Activated naive CD4-positive, alpha-beta T cell (primary cell): ENCODE measurements at places on chromosomes 1 and 21.

- DNase-seq, result no peak
Observed at GRCh38 chr1:151157067-151157531, 650 bp downstream of the TNFAIP8L2 start.

DNA sequence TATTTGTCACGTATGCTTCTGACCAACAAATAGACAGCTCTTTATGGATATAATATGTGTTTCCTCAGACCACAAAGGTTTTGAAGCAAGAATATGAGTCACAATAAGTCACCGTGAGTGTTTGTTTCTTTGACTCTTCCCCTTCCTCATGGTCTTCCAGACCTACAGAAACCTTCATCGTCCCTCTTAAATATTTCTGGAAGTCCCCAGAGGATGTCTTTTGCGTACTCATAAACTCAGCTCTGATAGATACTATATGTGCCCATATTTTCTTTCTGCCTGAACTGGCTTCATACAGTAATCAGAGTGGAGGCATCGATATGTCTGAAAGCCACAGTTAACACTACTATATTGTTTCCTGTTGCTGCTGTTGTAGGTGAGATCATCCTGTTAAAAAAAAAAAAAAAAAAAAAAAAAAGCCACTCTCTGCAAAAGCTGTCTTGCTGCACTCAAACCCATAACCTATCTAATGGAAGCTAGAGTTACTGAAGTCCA lies 38.4 kb downstream of the ADAMTS1 start:
- no peak for DNase-seq

DNA sequence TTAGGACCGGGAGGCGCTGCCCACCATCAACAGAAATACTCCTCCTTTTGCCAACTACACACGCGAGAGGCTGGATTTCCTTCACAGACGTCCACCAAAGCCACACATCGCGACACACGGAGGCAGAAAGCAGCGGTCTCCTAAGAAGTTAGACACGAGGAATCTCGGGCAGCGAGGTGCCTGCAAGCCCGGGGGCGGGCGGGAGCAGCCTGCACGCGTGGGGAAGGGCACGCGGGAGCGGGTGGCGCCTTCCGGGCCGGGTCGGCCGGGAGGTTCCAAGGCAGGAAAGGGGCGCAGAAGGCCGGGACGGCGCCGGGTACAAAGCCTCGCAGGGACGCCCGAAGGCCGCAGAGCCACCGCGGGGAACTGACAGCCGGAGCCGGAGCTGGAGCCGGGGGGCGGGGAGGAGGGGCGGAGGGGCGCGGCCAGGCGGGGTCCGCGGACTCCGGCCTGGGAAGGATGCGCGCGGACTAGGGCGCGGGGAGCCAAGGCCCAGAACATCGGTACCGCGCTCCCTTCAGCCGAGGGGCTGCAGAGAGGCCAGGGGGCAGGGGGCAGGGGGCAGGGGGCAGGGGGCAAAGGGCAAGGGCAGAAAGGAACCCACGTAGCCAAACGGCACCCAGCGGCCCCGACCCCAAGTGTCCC lies 722 bp downstream of the NPHP4 start:
- DNase-seq, result peak; percentile 10

- no peak for DNase-seq
Observed at GRCh38 chr1:185573162-185573561, 161.0 kb upstream of the HMCN1 start.

GRCh38 chr1:235011064-235011598 lies 117.5 kb downstream of the TOMM20 start:
- DNase-seq, result peak; percentile 20

DNA sequence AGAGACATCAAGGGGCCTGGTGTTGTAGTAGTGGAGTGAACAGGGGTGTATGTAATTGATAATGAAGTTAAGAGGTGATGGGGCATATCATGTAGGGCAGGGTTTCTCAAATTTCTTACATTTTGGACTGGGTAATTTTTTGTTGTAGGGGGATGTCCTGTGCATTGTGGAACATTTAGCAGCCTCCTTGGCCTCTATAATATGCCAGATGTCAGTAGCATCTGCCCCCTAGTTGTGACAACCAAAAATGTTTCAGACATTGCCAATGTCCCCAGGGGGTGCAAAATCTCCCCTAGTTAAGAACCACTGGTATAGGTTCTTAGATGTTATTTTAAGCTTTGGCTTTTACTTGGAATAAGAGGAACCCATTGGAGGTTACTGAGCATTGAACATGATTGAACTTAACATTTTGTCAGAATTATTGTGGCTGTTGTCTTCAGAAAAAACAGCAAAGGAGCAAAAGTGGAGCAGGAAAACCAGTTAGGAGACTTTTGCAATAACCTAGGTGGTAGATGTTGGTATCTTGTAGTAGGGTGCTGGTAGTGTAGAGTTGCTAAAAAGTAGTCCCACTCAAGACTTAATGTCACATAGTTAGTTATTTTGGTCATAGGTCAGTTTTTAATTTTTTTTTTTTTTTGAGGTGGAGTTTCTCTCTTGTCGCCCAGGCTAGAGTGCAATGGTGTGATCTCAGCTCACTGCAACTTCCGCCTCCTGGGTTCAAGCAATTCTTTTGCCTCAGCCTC lies 6.2 kb downstream of the ZNF326 start:
- DNase-seq, result no peak

- no peak for DNase-seq
Observed at GRCh38 chr1:10943991-10944730, 68.3 kb upstream of the TARDBP start.

GRCh38 chr1:11316701-11317100 lies 43.7 kb downstream of the UBIAD1 start:
- no peak for DNase-seq

GRCh38 chr1:245942856-245943255 lies 564.2 kb downstream of the SMYD3 start:
- DNase-seq, result no peak

GRCh38 chr1:199010933-199011332 lies 372.1 kb downstream of the PTPRC start:
- DNase-seq, result no peak

- DNase-seq, result no peak
Observed at GRCh38 chr1:43307458-43308158, 6.8 kb downstream of the TIE1 start.

DNA sequence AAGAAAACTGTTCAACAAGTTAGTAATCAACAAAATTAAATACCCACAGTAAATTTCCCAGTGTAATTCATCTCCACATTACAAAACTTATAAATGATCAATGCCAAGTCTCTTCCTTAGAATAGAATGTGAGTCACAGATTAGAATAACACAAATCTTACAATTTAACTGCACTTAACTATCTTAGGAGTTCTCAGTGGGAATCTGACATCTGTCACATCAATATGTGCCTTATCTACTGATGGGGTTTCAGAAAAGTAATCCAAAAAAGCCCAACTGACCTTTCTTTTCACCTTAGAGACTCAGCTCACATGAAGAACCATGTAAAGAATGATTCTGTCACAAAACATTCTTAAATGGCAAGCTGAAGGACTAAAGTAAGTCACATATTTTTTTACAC lies 141.4 kb downstream of the RERE start:
- no peak for DNase-seq

GRCh38 chr21:36890086-36890485 lies 76.4 kb downstream of the HLCS start:
- no peak for DNase-seq

DNA sequence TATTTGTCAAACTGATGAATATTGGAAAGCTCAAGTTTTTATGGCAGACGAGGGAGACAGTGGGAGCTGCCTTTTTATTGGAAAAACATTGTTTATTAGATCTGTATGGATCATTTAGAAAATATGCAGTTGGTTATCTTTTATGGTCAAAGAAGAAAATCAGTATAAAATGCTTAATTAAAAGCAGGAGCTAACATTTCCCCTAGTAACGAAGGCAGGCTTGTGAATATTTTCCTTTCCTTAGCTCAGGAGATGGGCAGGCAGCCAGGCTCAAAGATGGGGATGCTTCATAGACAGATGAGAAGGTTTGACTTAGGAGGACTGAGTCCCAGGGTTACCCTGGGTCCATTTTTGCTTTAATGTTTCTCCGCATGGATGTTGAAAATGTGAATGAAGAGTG lies 26.0 kb downstream of the ROR1 start:
- no peak for DNase-seq

DNA sequence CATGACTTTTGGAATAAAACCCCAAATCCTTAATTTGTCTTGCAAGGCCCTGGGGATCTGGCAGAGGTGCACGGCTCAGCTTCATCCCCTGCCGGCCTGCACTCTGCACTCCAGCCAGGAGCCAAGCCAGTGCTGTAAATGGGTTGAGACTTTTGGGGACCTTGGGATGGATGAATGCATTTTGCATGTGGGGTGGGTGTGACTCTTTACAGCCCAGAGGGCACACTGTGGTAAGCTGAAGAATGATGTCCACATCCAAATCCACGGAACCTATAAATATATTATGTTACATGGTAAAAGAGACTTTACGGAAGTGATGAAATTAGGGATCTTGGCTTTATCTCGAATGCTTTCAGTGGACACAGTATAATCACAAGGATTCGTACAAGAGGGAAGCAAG lies 177.8 kb downstream of the EDEM3 start:
- DNase-seq, result no peak

DNA sequence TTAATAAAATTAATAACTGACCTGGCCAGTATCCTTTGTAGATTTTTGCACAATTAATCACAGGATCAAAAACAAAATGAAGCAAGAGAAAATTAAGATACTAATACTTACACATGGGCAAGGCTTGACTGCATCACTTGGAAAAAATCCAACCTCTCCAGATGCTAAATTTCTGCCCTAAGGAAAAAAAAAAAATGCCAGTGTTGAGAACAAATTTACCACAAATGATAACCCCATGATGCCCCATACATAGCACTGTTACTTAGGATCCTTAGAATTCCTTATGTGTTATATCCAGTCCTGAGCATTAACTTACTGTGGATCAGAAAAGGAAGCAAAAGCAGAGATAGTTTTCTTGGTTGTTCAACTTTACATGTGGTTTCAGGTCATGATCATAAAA lies 347.5 kb downstream of the VAV3 start:
- DNase-seq, result no peak

GRCh38 chr1:158931055-158931737 lies at the start of gene PYHIN1:
TSS of gene PYHIN1 (plus strand) at chr1:158931552. CDS start at chr1:158936911, 5,359 bp downstream.
- no peak for DNase-seq

GRCh38 chr1:91080650-91081049 lies 58.8 kb upstream of the ZNF644 start:
- no peak for DNase-seq

DNA sequence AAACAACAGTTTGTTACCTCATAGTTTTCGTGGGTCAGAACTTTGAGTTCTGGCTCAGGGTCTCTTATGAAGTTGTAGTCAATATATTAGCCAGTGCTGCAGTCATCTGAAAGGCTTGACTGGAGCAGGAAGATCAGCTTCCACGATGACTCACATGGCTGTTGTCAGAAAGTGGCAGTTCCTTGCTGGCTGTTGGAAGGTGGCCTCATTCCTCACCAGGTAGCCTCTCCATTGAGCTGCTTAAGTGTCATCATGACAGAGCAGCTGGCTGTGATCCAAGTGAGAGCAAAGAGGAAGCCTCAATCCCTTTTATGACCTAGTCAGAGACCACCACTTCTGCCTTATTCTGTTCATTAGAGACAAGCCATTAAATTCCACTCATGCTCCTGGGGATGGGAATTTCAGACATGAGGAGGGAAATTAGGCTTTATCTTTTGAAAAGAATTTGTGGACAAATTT lies 5.6 kb downstream of the OSBPL9 start:
- no peak for DNase-seq

GRCh38 chr1:70811815-70812214 lies 235.8 kb downstream of the PTGER3 start:
- DNase-seq, result no peak

DNA sequence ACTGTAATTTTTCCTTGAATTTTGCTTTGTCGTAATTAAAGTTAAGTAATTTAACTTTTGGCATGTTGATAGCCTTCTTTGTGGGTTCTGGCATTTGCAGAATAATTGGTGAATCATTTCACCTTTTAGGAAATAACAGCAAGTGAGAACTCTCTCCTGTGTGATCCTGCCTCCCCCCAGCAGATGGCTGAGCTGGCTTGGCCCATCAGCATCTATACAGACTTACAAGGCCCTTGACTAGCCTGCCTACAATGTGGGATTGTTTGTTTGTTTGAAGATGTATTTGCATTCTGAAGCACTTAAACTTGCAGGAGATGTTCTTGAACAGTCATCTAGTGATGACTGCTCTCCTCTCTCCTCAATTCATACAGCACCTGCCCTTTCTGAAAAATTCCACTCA lies 55.9 kb downstream of the MACO1 start:
- DNase-seq, result no peak

DNA sequence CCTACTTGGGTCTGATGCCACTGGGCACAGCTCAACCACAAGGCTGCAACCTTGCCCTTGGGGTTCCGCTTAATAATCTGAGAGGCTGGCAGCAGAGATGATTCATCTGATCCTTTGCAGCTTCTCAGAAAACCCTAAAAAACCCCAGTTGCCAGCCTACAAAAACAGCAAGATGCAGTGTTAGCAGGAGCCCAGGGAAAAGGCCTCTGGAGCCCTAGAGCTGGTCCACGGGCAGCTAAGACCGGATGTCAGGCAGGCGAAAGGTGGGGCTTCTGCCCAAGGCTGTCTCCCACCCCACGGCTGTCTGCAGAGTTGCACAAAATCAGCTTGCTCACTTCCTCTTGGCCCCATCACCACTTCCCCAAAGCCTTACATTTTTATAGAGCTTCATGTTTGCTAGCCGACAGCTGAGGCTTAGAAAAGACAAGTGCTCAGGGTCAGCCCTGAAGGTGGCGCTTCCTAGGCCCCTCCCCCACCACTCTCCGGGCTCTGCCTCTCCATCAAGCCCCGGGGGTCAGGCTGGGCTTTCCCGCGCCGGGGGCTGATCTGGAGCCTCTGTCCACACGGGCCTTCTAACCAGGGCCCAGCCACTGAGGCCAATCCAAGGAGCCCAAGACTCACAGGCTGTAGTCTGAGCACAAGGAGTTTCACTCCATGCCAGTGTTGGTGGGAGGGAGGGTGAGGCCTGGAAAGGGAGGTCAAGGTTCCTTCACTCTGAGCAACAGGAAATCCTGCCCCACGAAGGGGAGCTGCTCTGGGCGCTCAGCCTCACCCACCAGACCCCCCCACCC lies 4.2 kb upstream of the ADORA3 start:
- DNase-seq, result no peak

DNA sequence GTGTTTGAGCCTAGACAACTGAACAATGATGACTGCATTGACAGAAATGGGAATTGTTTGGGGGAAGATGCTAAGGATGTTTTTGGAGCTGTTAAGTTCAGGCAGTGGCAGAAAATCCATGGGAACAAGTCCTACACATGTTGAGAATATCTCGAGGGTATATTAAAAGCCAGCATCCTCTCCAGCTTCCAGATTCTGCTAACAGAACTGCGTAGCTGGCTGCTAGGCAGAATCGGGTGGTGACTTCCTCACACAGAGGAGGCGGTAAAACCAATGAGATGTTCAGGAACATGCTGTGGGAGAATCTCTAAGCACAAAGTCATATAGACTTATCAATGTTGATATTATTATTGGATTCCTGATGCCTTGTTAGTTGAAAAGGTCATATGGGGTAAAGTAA lies 14.8 kb downstream of the FAM163A start:
- DNase-seq, result no peak

- no peak for DNase-seq
Observed at GRCh38 chr1:116243333-116244054, 129.6 kb upstream of the ATP1A1 start.
